ENCODE measurements at places on chromosomes 7 and 10.

DNA sequence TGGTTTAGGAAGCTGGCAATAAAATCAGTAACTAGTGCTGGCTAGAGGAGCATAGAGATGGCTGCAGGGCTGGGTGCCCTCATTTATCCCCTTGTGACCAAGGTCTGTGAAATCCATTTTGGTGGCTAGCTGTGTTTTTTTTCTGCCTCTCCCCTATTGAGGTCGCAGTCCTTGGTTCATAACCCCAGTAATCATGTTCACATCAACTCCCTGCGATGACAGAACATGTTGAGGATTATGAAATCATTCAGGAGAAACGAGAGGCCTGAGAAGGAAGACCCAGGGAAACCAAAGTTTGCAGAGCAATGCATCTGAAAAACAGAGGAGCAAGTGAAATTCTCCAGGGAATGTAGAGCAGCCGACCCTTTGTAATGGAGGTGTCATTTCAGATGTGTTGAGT lies 126.9 kb downstream of the TACC2 start:
- DNase-seq: no peak

GRCh38 chr7:69690329-69690728 lies 92.1 kb downstream of the AUTS2 start:
- no peak for DNase-seq

GRCh38 chr10:65491799-65492198 lies 1434.0 kb upstream of the LRRTM3 start:
- DNase-seq: no peak

- DNase-seq: no peak
Measured at GRCh38 chr7:120628251-120628650, 229.7 kb downstream of the TSPAN12 start.

- DNase-seq: no peak
Measured at GRCh38 chr7:23117841-23118240, 12.3 kb downstream of the KLHL7 start.

- no peak for DNase-seq
Measured at GRCh38 chr10:17562614-17563013, 54.6 kb downstream of the HACD1 start.

DNA sequence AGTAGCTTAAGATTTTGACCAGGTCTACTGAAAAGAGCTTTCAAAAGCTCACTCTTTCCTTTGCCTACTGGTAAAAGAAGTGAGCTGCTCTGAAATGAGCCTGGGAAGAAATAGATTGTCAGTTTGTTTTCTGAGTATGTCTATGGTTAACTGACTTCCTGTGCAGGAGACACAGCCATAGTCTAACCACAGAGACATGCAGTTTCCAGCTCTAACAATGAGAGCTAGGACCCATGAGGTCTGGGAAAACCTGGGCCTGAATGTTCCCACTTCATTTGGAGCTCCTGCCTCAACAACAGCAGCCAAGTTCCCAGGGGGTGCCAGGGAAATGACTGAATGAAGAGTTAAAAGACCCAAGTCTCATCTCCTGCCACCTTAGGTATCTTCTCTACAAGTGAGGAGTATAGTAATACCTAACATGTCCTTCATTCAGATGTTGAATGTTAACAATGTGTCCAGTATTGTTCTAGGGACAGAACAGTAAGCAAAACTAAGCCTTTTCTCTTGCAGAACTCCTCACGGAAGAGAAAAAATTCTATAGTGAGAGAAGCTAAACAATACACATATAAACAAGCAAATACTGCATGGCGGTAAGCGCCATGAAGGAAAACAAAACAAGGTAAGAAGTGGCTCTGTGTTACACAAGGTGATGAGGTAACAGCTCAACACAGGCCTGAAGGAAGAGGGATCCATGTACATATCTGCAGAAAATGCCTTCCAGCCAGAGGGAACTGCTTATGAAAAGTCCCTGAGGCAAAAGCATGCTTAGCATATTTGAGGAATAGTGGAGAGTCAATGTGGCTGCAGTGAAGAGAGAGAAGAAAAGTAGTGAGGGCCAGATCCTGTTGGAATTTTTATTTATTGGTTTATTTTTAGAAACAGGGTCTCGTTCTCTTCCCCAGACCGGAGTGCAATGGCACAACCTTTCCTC lies 26.4 kb upstream of the ANKRD1 start:
- DNase-seq: no peak

- DNase-seq: no peak
Measured at GRCh38 chr10:71090801-71091200, 121.6 kb upstream of the UNC5B start.

- no peak for DNase-seq
Measured at GRCh38 chr7:132410385-132410784, 165.9 kb downstream of the PLXNA4 start.

GRCh38 chr10:113337142-113337541 lies 215.7 kb upstream of the HABP2 start:
- no peak for DNase-seq

DNA sequence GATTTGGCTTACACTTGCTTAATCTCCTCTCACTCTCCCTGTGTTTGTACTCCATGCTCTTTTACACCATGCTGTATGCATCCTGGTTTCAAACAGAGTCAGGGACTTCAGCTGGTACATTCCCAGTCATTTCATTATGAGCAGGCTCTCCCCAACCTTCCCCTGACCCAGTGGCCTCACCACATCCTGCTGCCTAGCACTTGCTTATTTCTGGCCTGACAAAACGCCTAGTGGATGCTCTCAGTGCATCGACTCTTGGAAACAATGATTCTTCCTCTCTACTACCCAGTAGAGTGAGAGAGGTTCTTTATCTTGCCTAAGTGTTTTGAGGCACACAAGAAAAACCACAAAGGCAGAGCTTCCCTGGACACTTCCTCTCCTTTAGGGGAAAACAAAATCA lies 63.4 kb downstream of the CAV1 start:
- no peak for DNase-seq

- no peak for DNase-seq
Measured at GRCh38 chr10:78634389-78634815, 434.4 kb upstream of the ZMIZ1 start.

DNA sequence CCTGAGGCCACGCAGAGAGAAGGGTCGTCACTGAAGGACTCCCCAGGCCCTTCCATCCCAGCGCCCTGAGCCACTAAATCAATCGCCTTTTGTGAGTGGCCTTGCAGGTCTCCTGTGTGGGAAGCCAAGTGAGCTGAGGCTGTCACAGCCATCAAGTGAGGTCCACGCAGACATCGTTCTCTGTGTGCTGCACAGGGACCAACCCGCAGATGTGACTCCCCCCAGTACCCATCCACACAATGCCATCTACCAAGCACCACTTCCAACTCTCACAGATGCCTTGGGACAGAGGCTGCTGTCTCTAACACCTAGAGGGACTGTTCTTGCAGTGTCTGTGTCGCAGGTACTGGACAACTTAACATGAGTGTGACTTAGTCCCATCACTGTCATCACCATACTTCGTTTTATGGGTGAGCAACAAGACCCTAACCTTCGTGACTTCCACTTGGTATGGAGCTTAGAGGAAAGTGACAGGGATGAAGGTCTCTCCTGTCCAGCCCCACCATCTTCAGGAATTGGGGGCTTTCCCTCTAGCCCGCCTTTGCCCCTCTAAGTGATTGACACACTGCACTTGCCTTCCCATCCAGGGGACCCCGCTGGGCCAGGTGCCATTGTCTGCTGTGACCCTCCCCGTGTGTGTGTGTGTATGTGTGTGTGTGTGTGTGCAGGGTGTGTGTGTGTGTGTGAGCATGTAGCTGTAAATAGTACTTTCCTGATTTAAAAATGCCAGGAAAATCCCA lies 51.4 kb upstream of the TMEM72 start:
- DNase-seq: no peak

GRCh38 chr7:3573151-3573550 lies 272.1 kb downstream of the SDK1 start:
- DNase-seq: no peak

DNA sequence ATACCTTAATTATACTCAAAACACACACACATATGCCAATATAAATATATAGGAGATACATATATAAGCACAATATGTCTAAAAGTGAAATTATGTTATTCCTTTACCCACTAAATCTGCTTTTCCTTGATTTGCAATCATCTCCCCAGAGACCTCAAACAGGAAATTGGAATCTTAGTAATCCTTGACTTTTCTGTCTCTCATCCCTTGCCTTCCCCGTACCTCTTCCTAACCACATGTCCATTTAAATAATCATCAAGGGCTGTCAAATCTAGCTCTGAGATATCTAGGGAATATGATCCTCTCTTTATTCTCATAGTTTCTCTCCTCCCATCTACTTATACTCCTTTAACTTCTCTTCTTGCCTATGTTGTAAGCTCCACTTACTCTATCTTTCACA lies 336.6 kb downstream of the HGF start:
- no peak for DNase-seq

GRCh38 chr10:69481305-69481704 lies 30.0 kb downstream of the TSPAN15 start:
- DNase-seq: no peak

- DNase-seq: no peak
Measured at GRCh38 chr10:83433705-83434104, 705.6 kb upstream of the GHITM start.

DNA sequence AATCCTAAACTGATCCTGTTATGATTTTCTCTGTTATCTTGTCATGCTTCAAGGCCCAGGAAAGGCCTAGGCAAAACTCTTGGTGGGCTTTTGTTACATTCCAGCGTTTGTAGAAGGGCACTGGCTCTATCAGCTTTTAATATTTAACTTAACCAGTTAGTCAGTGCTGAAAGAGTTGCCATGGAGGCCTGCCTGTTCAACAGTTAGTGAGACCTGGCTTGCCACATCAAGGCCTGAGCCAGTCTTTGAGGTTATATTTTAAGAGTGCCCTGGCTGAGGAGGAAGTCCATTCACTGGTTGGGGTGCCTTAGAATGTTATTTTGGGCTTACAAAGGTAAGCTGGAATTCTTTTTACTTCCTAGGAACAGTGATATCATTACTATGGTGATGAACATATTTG lies 144.1 kb upstream of the NRG3 start:
- no peak for DNase-seq

DNA sequence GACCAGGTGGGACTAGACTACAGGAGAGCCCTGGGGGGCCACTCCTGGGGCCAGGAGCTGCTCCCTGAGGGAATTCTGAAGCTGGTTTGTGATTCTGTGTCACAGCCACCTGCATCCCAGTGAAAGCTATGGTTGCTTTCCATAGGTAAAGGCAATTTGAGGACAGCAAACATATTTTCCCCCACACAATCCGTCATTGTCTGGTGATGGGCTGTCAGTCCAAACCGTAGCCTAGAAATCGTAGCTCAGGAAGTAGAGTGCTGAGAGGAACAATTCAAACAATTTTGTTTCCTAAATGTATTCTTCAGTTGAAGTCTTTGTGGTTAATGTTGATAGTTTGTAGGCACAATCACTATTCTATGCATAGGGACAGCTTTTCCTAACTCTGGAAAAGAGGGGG lies 106.0 kb upstream of the INSYN2A start:
- no peak for DNase-seq

DNA sequence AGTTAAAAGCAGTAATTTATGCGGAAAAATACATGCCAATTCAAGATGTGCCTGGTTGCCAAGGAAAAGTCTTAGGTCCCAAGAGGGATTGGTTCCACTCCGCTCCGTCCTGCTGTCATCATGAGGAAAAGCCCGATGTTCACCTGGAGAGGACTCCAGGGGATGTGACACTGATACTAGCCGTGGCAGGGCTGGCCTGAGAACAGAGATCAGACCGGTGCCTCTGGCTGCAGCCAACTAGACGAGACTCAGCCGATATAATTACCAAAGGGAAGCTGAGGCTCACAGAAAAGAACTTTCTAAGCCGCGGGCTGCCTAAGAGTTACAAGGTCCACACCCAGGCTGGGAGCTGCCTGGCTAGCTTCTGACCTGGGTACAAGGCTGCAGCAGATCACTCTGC lies 81.3 kb upstream of the UNC5B start:
- DNase-seq: no peak

GRCh38 chr10:82212753-82213152 lies 337.8 kb downstream of the NRG3 start:
- no peak for DNase-seq

DNA sequence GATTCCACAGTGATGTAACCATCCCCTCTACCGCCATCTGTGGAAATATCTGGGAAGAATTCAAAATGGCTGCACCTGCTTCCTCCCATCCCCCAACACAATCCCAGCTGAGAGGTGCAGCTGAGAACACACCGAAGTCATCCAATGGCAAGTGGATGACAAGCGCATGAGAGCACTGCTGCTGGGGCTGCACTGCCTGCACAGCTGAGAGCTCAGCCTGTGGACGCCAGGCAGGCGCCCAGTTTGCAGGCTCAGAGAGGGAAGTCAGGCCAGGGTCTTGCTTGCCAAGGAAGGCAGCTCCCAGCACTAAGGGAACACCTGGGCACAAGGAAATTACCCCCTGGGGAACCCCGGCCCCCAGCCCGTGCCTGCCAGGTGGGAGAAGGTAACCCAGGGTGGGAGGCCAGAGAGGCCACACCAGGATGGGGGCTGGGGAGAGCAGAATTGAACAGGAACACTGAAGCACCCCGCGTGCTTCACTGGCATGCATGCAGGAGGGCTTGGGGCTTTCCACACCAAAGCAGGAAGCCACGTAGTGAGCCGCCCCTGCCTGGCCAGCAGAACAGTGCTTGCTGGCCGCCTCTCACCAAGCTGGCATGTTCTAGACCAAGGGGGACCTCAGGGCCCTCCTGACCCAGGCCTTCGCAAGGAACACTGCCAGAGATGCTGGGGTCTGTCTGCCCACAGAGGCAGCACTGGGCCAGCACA lies 46.2 kb downstream of the FAM53B start:
- DNase-seq: no peak

DNA sequence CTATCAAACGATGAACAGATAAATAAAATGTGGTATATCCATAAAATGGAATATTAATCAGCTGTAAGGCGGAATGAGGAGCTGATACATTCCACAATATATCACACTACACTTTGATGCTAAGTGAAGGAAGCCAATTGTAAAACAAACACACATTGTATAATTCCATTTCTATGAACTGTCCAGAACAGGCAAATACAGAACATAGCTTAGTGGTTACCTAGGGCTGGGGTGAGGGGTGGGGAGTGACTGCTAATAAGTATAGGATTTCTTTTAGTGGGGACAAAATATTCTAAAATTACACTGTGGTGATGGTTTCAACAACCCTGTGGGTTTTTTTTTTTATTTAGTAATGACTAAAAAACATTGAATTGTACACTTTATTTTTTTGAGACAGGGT lies 82.1 kb upstream of the SLC26A5 start:
- DNase-seq: no peak

- no peak for DNase-seq
Measured at GRCh38 chr7:25167262-25167843, 42.3 kb upstream of the CYCS start.

DNA sequence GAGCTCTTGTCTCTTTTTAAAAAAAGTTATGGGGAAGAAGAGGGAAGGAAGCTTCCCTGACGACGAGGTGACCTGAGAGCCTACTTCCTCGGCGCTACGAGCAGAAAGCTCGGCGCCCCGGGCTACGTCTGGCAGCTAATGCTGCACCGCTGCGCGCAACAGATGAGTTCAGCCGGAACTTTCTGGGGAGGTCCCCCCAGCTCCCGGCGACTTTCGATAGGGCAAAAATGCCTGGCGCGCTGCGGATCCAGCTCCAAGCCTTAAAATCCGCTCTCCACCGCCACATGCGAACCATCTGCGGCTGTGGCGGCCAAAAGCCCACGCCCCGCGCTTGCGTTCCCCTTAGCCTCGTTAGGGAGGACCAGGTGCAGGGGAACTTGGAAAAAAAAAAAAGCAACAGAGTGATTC lies 621 bp downstream of the P4HA1 start:
- no peak for DNase-seq
